SJSA1 (cell line): ENCODE measurements at places on chromosomes 6 and 20. TPM values are rescaled to one million over a fixed set of nuclear protein-coding genes. Genes with fewer than 3 reads are reported as not detected.

- DNase-seq: no peak
- H3K4me1 ChIP-seq: peaks cover 8% of the 10 kb centered on the region
- H3K36me3 ChIP-seq: no peaks in the 10 kb centered on the region
- no peak overlapping the region for H3K27ac ChIP-seq
- H3K4me3 ChIP-seq: no peak overlapping the region
- H3K27me3 ChIP-seq: no peaks in the 10 kb centered on the region
These were observed 210.7 kb downstream of the BCAS1 start for GRCh38 chr20:53859684-53860083.

GRCh38 chr6:40347571-40348011 lies 239.6 kb downstream of the LRFN2 start:
- no peak overlapping the region for H3K4me3 ChIP-seq
- H3K4me1 ChIP-seq: no peaks in the 10 kb centered on the region
- H3K27ac ChIP-seq: no peak overlapping the region
- no peaks in the 10 kb centered on the region for H3K36me3 ChIP-seq

GRCh38 chr6:56949265-56949664 lies 5.6 kb upstream of the BEND6 start:
- H3K27ac ChIP-seq: no peak overlapping the region
- H3K4me1 ChIP-seq: peaks cover 10% of the 10 kb centered on the region
- H3K27me3 ChIP-seq: no peaks in the 10 kb centered on the region
- H3K4me3 ChIP-seq: no peak overlapping the region
- H3K36me3 ChIP-seq: peaks cover 20% of the 10 kb centered on the region
- no peak for DNase-seq

DNA sequence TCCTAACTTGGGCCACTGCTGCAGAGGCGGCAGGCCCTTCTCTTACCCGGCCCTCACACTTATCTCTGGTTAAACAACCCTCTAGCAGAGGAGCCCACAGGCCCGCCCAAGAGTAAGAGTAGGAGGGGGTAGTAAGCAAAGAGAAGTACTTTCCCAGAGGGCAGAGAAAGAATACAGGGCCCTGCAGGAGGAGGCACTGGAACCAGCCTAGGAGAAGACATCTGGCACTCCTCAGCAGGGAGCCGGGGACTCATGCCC lies 10.1 kb downstream of the MTCH1 start:
- H3K36me3 ChIP-seq: peaks cover 96% of the 10 kb centered on the region
- no peak for DNase-seq
- no peak overlapping the region for H3K27ac ChIP-seq
- no peak overlapping the region for H3K4me3 ChIP-seq

PI16 gene
- total RNA-seq: not detected in 2 replicates

CRISP3 gene
- total RNA-seq: not detected in 2 replicates

MAK gene
- total RNA-seq: not detected in 2 replicates
